ENCODE measurements at places on chromosomes 6 and 20.

GRCh38 chr20:8390037-8390433 lies 258.0 kb downstream of the PLCB1 start:
- no peak for DNase-seq

DNA sequence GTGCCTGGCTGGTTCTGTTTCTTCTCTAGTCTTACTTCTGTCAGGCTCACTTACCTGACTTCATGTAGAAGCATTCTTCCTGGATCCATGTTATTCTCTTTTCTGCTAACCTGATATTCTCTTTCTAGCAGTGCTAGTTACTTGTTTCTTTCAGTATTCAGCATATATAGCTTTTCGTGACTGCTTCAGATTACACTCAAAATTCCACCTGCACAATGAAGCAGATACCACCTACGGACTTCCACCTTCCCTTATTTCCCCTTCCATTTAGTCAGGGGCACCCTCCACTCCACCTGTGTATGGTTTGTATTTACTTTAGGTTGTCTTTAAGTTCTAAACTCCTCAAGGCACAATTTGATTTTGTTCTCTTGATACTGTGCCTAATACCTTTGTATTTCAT lies 36.8 kb downstream of the ZFAND3 start:
- DNase-seq, result no peak

GRCh38 chr6:151071295-151071694 lies 168.5 kb upstream of the AKAP12 start:
- DNase-seq, result no peak

DNA sequence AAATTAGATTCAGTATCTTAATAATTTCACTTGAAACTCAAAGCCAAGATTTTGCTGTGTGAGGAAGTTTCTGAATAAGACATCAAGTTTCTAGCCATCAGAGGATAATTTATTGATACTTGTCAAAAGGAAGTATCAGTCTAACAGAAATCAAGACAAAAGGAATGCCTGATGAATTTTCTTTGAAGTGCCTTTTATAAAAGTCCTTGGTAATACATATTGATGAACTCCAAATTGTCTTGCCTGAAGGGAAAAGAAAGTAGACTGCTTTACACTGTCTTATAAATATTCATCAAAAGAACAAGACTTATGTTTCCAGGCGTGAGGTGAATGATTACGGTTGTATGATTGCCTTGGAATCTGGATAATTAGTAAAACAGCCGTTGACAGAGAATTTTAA lies 986.0 kb upstream of the MAP3K7 start:
- no peak for DNase-seq

- no peak for DNase-seq
Observed at GRCh38 chr6:14306151-14306906, 188.8 kb downstream of the CD83 start.

DNA sequence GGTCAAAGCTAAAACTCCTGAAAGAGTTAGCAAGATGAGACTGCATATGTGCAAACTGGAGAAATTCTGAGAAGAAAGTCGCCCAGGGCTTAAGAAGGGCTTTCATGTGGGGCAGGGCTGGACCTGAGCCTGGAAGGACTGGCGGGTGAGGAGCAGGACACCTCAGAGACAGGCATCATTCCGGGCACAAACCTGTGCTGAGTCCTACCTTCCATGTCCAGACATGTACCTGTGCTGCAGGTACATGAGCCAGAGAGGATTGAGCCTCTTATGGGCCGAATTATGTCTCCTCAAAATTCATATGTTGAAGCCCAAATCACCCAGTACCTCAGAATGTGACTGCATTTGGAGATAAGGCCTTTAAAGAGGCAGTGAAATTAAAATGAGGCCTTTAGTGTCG lies 171.0 kb downstream of the QRSL1 start:
- no peak for DNase-seq

GRCh38 chr6:40474937-40475336 lies 112.2 kb downstream of the LRFN2 start:
- DNase-seq, result no peak

DNA sequence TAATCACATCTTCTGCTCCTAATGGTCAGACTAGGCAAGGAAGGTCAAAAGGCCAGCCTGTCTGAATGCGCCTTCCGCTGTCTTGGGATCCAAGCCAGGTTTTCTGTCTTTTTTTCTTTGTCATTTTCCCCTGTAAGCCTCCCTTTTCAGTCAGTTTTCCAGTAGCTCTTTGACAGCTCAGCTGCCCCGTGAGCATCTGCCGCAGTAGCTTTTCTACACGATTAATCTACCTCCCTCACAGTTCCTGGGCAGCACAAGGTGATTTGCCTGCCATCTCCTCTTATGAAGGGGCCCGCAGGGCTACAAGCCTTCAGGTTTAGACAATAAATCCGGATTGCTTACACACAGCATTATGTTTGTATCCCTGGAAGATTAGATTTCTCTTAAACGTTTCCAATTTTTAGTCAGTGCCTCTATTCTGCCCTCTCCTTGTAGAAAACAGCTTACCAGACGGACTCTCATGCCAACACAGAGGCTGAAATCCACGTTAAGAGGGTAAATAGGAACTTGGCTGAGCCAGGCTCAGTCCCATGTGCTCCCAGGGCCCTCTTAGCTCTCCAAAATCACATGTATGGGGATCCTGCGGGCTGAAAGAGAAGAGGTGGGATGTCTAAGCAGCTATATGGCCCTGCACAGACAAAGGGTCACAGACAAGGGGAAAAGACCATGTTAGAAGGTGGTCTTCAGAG lies 77.2 kb downstream of the LY86 start:
- no peak for DNase-seq

GRCh38 chr6:25971187-25971821 lies 8.7 kb downstream of the TRIM38 start:
- DNase-seq, result no peak

DNA sequence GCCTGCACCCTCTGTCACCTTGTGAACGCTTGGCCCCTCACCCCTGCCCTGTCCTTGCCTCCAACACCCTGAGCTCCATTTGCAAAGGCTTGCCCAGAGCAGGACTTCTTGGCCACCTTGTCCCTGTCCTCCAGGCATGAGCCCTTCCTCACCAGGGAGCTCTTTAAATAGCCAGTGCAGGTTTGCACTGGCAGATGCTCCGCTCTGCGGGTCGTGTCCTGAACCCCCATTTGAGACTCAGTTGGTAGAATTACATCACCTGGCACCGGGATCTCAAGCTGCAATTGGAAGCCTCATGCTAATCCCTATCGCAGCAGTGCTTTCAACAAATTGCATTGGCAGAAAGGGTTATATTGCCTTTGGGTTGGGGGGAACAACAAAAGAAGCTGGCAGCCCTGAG lies 85.9 kb downstream of the TRMT6 start:
- no peak for DNase-seq

GRCh38 chr6:165659945-165660856 lies 2.8 kb downstream of the PDE10A start:
- no peak for DNase-seq
